Hematopoietic multipotent progenitor cell treated with erythropoietin and hydrocortisone succinate and interleukin-3 and kit ligand, for 4 days (in vitro differentiated cells): ENCODE measurements at places on chromosomes 7 and 10.
A peak's percentile ranks its signal among the peaks of the same experiment; 100 is the strongest.

DNA sequence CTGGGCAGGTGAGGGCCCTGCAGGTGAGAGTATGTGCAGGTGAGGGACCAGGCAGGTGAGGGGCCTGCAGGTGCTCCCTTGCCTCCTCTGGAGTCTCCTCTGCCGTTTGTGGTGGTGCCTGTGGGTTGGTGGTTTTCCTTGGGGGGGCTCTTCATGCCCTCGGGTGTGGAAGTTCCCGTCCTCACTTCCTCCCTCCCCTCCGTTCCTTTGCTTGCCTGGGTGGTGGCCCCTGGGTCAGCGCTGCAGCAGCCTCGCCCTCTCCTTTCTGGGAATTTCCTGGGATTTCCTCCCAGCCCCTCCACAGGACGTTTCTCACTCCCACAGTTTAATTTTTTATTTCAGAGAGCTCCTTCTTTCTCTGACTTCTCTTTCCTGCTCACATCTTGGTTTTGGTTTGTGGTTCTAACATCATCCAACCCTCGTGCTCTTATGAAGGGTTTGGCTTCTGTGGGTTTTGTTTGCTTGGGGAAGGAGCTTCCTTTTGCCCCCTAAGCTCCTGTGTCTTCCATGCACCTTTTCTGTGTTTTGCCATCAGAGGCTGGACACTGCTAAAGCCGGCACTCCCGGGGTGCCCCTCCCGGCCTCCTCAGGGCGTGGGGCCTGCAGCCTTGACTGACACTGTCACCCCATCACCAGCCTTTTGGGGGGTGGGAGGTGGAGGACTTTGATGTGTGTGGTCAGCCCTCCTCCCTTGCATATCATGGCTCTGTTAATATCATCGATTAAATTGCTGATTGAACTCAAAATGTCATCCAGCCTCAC, 29.2 kb upstream of the ADGRA1 start:
- peak; percentile 51 for DNase-seq

DNA sequence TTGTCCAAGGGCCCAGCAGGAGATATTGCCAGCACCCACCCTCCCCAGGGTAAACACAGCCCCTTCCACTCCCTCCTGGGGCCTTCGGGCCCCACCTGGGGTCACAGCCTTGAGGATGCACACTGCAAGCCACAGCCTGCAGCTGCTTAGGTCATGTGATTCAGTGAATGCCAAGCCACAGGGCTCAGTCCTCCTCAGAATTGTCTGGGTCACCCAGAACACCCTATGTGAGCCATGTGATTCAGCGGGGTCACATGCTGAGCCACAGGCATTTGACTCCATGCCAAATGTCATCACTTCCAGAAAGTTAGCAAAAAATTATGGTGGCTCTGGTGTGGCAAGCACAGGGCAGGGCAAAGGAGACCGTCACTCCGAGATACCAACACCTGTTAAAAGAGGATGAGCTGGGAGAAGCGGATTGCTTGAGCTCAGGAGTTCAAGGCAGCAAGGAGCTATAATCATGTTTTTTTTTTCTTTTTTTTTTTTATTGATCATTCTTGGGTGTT, 17.2 kb upstream of the PSAP start:
- peak; percentile 90 for DNase-seq

DNA sequence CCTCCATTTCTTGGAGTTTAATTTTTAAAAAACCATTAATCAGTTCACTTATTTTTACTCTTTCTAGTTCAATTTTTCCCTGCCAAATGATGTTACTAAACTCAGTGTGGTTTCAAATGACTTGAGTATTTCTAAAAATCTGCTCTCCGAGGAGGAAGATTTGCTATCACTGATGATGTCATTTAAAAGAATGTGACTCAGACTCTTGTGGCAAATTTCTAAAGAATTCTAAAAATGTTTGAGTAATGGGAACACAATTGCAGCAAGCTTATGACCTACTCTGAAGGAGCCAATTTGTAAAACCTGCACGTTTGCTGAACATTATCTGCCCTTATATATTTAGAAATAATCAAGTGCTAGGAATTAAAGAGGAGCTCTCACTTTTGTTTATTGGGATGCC, 88.6 kb downstream of the SPAG6 start:
- peak; percentile 58 for DNase-seq

DNA sequence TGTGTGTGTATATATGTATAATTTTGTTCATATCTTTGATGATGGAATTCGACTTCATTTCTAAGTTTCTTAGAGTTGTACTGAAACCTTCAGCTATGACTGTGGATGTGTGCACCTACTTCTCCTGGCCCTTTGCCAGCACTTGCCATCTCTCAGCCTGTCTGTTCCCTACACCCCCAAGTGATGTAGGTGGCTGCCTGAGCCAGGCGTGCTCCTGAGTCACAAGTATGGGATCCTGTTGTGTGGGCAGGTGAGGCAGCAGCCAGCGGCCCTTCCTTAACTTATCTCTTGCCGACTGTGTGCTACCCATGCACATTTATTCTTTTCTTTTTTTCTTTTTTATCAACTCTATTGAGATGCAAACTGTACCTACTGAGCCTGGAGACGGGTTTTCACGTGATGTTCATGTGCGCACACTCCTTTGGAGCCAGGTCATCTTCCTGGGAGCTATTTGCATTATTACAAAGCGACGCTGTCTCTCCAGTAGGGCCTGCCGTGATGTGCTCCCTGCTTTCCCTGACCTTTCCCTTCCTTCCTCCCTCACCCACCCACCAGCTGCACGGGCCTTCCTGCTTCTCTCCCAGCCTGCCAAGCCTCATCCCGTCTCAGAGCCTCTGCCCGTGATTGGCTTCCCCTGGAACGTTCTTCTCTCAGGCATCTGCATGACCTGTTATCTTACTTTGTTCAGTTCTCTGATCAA, 31.3 kb upstream of the GALNT11 start:
- DNase-seq: no peak

GRCh38 chr10:26730552-26730951, 33.1 kb downstream of the PDSS1 start:
- no peak for DNase-seq

- DNase-seq: no peak
Observed at GRCh38 chr7:35802102-35802466, 1.2 kb downstream of the SEPTIN7 start.

- DNase-seq: no peak
Observed at GRCh38 chr7:27546610-27547009, 116.1 kb downstream of the HIBADH start.

- peak; percentile 77 for DNase-seq
Observed at GRCh38 chr7:150631866-150632864, at the start of gene GIMAP6. TSS of gene GIMAP6 (minus strand) at chr7:150632385. CDS start at chr7:150630142, 2,243 bp downstream.
